ENCODE measurements at places on chromosomes 2 and 18.

DNA sequence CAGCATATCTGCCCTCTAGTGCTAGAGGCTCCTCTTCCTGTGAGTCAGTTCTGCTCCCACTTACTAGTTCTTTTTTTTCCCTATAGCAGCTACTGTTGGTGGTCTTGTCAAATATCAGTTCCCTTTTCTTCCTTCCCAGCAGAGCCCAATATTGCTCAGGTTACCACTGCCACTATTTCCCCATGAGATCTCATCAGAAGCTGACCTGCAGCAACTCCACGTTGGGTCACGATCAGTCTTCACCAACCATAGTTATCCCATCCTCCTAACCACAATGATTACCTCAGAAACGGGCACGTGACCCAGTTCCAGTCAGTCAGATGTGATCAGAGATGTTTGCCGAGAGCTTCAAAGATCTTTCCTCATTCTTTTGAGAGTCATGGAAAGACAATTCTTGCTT lies 59.7 kb upstream of the CAPN13 start:
- no peaks in the 10 kb centered on the region for H3K4me1 ChIP-seq
- no peaks in the 10 kb centered on the region for H3K36me3 ChIP-seq
- no peak overlapping the region for H3K27ac ChIP-seq
- H3K4me3 ChIP-seq = no peak overlapping the region

DNA sequence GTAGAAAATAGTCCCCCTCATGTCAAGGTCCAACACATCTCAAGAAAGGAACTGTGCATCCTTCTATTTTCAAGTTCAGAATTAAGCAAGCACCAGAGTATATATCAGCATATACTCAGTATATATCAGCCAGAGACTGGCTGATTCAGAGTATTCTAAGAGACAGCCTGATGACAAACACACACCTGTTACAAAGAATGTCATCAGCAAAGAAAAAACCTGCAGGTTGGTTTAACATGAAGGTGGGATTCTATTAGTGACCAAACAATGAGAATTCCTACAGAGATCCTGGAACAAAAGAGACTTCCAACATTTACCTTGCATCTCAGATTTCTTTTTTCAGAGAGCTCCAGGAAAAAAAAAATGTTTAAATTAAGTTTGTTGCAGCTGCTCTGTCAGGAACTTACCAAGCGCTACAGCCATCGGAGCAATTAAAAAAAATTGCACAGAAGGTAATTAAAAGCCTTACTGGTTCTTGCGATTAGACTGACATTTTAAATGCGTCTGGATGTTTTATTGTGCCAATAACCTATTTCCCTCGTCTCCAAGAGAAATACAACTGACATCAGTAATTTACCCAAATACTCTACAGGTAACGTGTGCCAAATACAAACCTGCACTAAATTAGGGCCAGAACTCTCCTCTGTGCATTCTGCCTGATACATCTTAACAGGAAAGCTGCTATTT lies 218.1 kb downstream of the HNMT start:
- no peak overlapping the region for H3K27ac ChIP-seq
- no peak for DNase-seq
- peaks cover 7% of the 10 kb centered on the region for H3K4me1 ChIP-seq
- H3K4me3 ChIP-seq = no peak overlapping the region
- H3K27me3 ChIP-seq = no peaks in the 10 kb centered on the region

DNA sequence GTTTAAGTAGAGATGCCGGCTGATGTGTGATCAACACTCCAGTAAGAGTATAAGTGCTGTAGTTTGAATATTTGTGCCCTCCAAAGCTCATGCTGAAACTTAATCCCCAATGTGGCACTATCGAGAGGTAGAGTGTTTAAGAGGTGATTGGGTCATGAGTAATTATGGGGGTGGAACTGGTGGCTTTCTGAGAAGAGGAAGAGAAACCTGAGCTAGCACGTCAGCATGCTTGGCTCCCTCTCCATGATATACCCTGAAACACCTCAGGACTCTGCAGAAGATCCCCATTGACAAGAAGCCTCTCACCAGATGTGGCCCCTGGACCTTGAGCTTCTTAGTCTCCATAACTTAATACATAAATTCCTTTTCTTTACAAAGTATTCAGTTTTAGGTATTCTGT lies 584.8 kb downstream of the TSN start:
- DNase-seq = no peak
- no peaks in the 10 kb centered on the region for H3K4me1 ChIP-seq
- H3K27me3 ChIP-seq = no peaks in the 10 kb centered on the region
- H3K36me3 ChIP-seq = no peaks in the 10 kb centered on the region
- H3K27ac ChIP-seq = no peak overlapping the region
- H3K4me3 ChIP-seq = no peak overlapping the region

DNA sequence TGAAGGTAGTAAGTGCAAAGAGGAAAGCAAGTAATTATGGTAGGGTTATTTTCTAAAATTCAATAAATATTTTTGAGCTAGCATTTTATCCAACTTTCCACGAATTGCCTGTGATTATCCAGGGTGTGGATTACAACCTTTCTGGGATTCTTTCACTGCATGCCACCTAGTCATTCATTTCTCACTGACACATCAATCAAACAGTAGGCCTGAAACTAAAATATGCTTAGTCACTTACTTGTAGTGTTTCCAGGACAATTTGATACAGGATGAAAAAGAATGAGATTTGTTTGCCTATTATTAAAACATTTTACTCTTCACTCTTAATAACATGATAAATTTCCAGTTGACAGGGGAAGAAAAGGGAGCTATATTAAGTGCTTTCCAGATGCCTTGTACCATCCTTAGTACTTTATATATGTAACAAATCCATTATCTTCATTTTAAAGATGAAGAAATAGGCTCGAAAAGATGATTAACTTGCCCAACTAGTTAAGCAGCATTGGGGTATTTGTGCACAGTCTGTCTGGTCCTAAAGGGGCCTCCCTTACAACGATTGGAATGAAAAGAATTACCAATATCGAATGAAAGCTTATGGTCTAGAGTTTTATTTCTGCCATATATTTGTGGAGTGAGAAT lies 70.4 kb downstream of the KCTD1 start:
- H3K4me3 ChIP-seq = no peak overlapping the region
- no peaks in the 10 kb centered on the region for H3K27me3 ChIP-seq
- DNase-seq = no peak
- H3K4me1 ChIP-seq = peaks cover 4% of the 10 kb centered on the region
- H3K36me3 ChIP-seq = no peaks in the 10 kb centered on the region

- DNase-seq = no peak
- H3K27ac ChIP-seq = no peak overlapping the region
- H3K4me1 ChIP-seq = no peaks in the 10 kb centered on the region
These were observed 56.1 kb upstream of the CDCA7 start for GRCh38 chr2:173298536-173299097.

- DNase-seq = no peak
- H3K4me3 ChIP-seq = no peak overlapping the region
- H3K4me1 ChIP-seq = no peaks in the 10 kb centered on the region
- no peaks in the 10 kb centered on the region for H3K36me3 ChIP-seq
- H3K27me3 ChIP-seq = no peaks in the 10 kb centered on the region
These were observed 112.3 kb upstream of the UXS1 start for GRCh38 chr2:106306387-106306786.

- no peaks in the 10 kb centered on the region for H3K4me1 ChIP-seq
- H3K36me3 ChIP-seq = no peaks in the 10 kb centered on the region
- no peaks in the 10 kb centered on the region for H3K27me3 ChIP-seq
- H3K4me3 ChIP-seq = no peak overlapping the region
These were observed 583.1 kb upstream of the HS6ST1 start for GRCh38 chr2:128901572-128902391.

GRCh38 chr2:88082781-88083180 lies 15.2 kb downstream of the SMYD1 start:
- H3K27me3 ChIP-seq = no peaks in the 10 kb centered on the region
- no peak overlapping the region for H3K27ac ChIP-seq
- no peak for DNase-seq
- no peaks in the 10 kb centered on the region for H3K36me3 ChIP-seq
- H3K4me1 ChIP-seq = peaks cover 3% of the 10 kb centered on the region

DNA sequence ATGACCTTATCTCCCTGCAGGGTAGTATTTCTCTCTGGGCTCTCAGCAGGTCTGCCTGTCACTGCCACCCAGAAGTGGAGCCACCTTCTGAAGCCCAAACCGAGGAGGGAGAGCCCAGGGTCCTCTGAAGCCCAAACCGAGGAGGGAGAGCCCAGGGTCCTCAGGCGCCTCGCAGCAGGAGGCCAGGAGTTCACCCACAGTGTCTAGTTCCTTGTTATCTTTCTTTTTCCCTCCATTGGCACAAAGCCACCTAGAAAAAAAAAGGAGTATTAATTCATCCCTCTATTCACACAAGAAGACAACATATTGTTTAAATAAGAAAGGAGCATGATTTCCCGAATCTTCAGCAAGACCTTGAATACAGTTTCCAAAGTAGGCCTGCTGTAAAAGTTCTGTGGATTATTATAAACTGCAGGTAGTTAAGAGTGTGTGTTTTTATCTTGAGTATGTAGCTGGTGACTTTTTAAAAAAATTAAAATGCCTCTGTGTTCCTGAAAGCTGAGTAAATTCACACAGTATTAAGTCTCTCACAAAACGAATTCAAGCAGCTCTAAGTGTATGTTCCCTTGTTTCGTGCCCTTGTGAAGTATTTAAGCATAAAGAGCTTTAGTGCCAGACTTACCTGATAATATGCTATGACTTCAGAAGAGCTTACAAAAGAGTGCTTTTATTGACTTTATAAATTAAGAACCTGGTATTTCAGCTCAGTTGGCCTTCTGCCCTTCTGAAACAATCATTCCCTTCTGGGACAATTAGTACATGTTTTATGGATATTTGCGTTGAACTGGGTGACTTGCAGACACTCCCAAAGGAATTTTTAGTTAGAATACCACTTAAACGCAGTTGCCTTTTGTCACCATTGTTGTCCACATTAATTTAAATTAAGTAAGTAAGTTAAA lies 11.7 kb upstream of the GRHL1 start:
- no peak overlapping the region for H3K27ac ChIP-seq
- no peaks in the 10 kb centered on the region for H3K36me3 ChIP-seq
- no peak overlapping the region for H3K4me3 ChIP-seq
- no peaks in the 10 kb centered on the region for H3K27me3 ChIP-seq
- no peak for DNase-seq

DNA sequence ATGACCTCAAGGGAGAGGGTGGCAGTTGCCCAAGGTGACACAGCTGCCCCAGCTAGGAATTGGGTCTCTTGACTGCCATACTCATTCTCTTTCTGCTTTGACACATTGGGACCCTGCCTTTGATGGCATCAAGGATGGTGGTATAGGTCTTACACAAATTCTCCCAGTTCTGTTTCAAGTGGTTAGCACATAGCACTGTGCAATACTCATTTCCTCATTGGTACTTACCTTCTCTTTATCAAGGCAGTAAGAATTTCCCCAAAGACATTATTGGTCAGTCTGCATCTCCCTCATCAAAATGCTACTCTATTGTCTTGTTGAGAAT lies 35.9 kb upstream of the CCDC93 start:
- no peak for DNase-seq
- no peaks in the 10 kb centered on the region for H3K36me3 ChIP-seq
- no peak overlapping the region for H3K27ac ChIP-seq

DNA sequence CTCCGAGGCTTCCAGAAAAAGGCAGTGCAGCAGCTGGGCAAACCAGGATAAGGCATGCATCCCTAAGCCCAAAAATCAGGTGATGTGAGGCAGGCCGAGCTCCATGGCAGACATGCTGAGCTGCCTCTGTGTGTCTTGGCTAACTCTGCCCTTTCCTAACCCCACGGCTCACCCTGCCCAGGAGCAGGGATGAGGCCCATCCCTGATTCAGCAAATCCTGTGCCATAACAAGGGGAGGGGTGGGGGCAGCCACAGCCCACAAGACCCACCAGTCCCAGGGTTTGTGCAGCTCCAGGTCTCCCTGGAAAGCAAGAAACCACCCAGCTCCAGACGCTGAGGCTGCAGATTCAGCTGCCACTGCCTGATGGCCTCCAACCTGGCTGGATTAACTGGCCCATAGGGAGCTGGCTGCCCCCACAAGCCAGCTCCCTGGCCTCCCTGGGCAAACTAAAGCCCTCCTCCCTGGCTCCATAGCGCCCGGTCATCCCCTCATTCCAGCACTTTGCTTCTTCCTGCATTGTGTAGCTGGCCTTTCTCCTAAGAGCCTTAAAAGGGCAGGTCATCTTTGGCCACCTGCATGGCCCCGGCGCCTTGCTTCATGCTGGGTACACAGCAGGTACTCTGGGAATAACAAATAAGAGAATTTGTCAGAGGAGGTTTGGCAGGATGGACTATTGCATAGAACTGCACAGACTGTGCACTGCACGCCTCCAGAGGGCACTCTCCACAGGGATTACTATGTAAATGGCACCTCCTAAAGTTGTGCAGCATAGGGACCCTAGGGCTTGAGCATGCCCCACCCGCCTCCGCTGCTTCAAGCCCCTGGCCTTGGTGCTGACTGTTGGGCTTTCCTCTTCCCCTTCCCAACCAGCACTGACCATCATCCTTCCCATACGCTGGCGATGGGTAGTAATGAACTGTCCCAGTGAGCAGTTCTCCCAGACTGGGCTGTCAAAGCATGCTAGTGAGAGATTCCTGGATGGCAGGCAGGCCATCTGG lies 10.7 kb downstream of the STEAP3 start:
- no peaks in the 10 kb centered on the region for H3K27me3 ChIP-seq
- H3K4me3 ChIP-seq = no peak overlapping the region
- no peak overlapping the region for H3K27ac ChIP-seq
- DNase-seq = no peak

GRCh38 chr18:31683968-31684278 lies 458 bp downstream of the B4GALT6 start:
- H3K27ac ChIP-seq = no peak overlapping the region
- H3K36me3 ChIP-seq = no peaks in the 10 kb centered on the region
- DNase-seq = no peak
- peaks cover 8% of the 10 kb centered on the region for H3K4me1 ChIP-seq
- H3K4me3 ChIP-seq = peak overlapping the region; percentile 72
- H3K27me3 ChIP-seq = no peaks in the 10 kb centered on the region

DNA sequence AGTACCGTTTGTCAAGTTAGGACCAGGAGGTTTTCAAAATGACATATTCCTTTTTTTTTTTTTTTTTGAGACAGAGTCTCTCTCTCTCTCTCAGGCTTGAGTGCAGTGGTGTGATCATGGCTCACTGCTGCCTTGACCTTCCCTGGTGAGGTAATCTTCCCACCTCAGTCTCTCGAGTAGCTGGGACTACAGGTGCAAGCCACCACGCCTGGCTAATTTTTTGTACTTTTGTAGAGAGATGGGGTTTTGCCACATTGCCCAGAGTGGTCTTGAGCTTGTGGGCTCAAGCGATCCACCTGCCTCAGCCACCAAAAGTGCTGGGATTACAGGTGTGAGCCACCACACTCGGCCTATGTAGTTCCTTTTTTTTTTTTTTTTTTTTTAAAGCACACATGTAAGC lies 127.9 kb upstream of the SEC11C start:
- H3K4me3 ChIP-seq = no peak overlapping the region
- DNase-seq = no peak
- H3K4me1 ChIP-seq = peaks cover 1% of the 10 kb centered on the region
- no peak overlapping the region for H3K27ac ChIP-seq

GRCh38 chr2:111186121-111186715 lies 65.5 kb downstream of the BCL2L11 start:
- H3K4me3 ChIP-seq = no peak overlapping the region
- no peaks in the 10 kb centered on the region for H3K27me3 ChIP-seq
- H3K36me3 ChIP-seq = no peaks in the 10 kb centered on the region
- no peak overlapping the region for H3K27ac ChIP-seq
- no peak for DNase-seq
